Colonic mucosa (tissue), 4 donors: ENCODE measurements at places on chromosomes 1 and 21.
A peak's percentile ranks its signal among the peaks of the same experiment; 100 is the strongest.

GRCh38 chr1:43975249-43975961 lies 645 bp downstream of the ATP6V0B start:
- peak; percentile 84 for DNase-seq

GRCh38 chr1:207766569-207766968 lies 14.7 kb downstream of the CD46 start:
- DNase-seq = no peak

DNA sequence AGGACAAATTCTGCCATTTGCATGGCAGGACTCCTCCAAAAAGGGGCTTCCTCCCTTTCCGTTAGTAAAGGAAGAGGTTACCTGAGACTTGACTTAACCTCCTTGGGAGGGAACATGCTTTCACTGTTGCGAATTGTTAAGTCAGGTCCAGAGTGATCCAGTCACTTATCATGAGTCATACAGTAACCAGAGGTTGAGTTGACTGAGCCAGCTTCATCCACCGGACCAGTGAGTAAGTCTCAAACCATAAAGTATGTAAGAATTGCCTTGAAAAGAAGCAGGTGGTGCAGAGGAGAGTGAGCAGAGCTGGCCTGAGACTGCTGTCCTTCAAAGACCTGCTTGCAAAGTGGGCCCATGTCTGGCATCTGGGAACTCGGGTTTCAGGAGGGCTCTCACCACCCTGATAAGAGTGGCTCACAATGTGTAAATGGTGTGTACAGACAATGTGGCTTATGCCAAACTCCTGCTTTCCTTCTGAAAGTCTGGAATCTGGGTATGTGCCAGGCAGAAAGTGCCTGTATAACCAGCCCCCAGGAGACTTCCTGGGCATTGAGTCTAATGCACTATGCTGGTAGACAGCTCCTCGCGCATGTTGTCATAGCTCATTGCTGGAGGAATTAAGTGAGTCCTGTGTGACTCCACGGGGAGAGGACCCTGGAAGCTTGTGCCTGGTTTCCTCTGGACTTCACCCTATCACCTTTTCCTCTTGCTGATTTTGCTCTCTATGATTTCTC lies 84.3 kb upstream of the KLHDC7A start:
- DNase-seq = no peak

GRCh38 chr1:229092377-229093237 lies 178.3 kb upstream of the RAB4A start:
- DNase-seq = no peak

GRCh38 chr1:215118081-215118480 lies 35.5 kb downstream of the KCNK2 start:
- DNase-seq = no peak

- DNase-seq = peak; percentile 24
These were observed 913 bp upstream of the S1PR1 start for GRCh38 chr1:101235696-101236515.

- no peak for DNase-seq
These were observed 114.3 kb downstream of the DMRTB1 start for GRCh38 chr1:53573522-53573921.

DNA sequence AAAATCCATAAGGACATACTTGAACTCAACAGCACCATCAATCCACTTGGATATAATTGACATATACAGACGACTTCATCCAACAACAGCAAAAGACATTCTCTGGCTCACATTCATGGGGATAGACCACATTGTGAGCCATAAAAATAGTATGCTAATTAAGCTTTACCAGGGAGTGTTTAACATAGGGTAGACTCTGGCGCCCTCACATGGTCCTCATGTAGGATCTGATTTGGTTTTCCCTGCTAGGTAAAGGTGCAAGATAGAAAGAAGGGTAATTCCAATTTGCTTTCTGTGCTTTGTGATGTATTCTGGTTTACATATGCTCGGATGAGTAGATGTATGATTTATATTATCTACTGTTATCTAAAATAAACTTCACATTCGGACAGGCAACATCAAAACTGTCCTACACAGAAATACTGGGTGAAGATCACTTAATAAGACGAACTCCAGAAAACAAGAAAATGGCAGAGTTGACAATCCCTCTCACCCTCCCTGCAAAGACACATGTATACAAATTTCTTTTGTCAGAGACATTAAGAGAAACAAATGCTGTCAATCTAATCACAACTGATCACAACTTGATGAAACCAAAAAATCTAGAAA lies 27.7 kb downstream of the CR1L start:
- peak; percentile 22 for DNase-seq

GRCh38 chr1:39531526-39531925 lies 40.1 kb downstream of the BMP8A start:
- DNase-seq = no peak

- no peak for DNase-seq
These were observed 273.5 kb downstream of the COL11A1 start for GRCh38 chr1:102834688-102835320.

GRCh38 chr21:31310750-31311149 lies 33.3 kb downstream of the TIAM1 start:
- no peak for DNase-seq

GRCh38 chr1:232009741-232010140 lies 383.2 kb downstream of the DISC1 start:
- DNase-seq = peak; percentile 45

DNA sequence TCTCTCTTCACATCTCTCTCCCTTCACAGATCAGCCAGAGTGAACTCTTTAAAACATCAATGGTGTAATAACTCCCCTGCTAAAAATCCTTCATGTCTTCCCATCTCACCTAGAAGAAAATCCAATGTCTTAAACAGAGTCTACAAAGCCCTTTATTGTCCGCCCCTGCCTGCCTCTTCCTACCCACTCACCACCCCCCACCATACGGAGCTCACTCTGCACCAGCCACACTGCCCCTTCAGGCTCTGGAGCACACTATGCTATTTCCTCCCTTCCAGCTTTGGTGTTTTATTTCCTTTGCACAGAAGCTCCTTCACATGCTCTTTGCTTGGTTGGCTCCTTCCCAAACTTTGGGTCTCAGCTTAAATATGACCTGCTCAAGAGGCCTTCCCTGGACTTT lies 10.2 kb downstream of the CAMK1G start:
- DNase-seq = no peak

- DNase-seq = no peak
These were observed 1.3 kb downstream of the SH2D2A start for GRCh38 chr1:156815307-156815826.

- no peak for DNase-seq
These were observed 23.8 kb downstream of the SERINC2 start for GRCh38 chr1:31436596-31437432.

DNA sequence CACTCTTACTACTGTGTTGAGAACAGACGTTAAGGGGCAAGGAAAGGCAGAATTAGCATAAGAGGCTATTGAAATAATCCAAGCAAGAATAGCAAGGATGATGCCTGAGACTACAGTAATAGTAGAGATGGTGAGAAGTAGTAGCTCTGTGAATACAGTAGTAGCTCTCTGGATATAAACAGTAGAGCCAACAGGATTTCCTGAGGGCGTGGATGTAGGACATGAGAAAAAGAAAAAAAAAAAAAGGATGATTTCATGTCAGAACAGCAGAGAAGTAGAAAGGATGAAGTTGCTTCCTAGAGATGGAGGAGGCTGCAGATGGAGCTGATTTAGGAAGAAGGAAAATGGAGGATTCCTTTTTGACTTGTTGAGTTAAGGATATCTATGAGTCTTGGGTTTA lies 112.3 kb downstream of the OMA1 start:
- DNase-seq = no peak

- DNase-seq = no peak
These were observed 33.2 kb upstream of the RUNX3 start for GRCh38 chr1:24963099-24963872.

- DNase-seq = peak; percentile 40
These were observed 40.5 kb upstream of the PROX1 start for GRCh38 chr1:213947200-213947801.

DNA sequence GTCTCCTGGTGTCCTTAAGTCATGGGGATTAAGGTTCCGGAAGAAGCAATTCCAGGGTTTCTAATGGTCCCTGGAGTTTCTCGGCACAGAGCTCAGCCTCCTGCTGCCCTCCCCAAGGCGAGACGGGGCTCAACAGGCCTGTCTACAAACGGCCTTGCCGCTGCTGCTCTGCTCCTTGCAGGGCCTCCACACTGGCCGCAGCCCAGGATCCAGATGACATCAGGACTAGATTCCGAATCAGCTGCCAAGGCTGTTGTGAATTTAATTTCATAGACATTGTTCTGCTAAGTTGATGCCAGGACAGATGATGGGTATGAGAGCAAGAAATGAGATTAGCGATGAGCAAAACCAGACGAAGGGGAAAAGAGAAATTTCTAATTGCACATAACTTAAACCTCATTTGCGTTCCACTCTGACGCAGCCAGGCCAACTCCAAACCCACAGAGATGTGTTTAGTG lies 103.6 kb upstream of the BACE2 start:
- DNase-seq = no peak

DNA sequence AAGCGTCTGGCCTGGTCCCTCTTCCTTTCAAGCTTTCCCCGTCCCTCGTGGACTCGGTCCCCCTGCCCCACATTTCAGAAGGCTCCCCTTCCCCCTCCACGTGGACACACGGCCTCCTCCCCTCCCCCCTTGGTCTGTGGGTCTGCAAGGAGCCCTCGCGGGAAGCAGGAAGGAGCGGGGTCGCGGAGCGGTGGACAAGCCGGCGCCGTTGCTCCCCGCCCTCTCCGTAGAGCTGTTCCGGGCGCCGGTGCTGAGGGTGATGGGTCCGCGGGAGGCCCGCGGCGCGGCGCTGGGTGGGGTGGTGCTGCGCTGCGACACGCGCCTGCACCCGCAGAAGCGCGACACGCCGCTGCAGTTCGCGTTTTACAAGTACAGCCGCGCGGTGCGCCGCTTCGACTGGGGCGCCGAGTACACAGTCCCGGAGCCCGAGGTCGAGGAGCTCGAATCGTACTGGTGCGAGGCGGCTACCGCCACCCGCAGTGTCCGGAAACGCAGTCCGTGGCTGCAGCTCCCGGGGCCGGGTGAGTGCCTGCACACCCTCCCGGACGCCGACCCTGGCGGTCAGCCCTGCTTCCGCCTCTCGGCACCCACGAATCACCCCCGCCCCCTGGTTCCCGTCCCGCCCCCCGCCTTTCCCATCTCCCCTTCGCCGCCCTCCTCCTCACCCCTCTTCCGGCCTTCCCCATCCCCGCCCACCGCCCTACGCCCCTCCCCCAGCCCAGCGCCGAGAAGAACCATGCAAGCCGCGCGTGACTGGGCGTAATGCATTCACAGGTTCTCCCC lies 5.3 kb downstream of the FCRLB start:
- DNase-seq = peak; percentile 81

DNA sequence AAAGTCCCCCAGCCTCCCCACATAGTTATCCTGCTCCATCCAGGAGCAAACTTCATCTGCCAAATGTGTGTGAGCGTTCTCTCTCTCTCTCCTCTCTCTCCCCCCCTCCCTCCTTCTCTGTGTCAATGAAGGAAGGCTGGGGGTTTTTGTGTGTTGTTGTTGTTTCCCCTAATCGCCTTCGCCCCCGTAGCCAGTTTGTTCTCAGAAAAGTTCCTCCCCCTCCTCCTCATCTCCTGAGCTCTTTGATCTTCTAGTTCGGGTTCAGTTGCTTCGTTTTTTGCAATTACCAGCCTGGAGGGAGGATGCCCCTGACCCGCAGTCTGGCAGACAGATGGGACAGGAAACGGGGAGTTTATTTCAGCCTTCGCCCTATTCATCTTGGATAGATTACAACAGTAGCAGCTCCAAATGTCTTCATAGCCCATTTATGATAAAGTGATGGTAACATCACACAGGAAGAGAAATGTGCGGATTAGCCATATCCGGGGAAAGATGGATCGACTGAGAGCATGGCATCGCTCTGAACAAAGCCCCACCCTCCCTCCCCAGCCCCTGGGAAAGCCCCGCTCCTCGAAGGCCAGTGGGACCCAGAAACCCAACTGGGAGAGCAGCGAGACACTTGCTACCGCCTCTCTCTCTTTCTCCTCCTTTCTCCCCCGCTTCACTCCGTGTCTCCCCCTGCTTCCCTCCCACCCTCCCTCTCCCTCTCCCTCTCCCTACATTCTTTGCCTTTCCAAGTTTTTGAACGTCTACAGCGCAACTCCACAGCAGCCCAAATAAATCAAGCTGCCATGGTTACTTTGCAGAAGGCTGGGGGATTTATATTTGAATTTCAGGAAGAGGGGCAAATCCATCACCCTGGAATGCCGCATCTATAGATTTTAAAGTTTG lies 139.7 kb upstream of the ARHGEF16 start:
- DNase-seq = no peak

- DNase-seq = no peak
These were observed 845.5 kb upstream of the ADGRL4 start for GRCh38 chr1:79852004-79852403.

DNA sequence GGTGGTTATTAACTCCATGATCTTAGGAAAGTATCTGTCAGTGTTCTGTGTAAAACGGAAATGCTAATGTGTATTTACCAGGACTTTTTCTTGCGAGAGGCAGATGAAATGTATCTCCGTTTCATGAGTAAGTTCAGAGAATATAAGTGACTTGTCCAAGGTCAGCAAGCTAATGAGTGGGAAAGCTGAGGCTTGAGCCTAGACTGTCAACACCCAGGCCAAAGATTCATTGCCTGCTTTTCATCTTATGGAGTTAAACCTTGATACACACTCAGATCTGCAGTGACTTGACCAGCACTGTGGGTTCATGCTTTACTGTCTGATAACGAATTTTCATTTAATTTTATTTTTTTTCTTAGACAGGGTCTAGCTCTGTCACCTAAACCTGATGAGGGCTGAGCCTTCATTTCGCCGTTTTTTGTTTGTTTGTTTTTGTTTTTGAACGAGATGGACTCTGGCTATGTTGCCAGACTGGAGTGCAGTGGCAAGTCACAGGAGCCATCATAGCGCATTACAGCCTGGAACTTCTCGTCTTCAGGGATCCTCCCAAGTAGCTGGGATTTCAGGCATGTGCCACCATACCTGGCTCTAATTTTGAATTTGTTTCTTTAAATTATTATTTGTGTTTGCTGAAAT lies 918 bp upstream of the JTB start:
- DNase-seq = no peak

- no peak for DNase-seq
These were observed 21.6 kb upstream of the RCOR3 start for GRCh38 chr1:211237579-211237978.

DNA sequence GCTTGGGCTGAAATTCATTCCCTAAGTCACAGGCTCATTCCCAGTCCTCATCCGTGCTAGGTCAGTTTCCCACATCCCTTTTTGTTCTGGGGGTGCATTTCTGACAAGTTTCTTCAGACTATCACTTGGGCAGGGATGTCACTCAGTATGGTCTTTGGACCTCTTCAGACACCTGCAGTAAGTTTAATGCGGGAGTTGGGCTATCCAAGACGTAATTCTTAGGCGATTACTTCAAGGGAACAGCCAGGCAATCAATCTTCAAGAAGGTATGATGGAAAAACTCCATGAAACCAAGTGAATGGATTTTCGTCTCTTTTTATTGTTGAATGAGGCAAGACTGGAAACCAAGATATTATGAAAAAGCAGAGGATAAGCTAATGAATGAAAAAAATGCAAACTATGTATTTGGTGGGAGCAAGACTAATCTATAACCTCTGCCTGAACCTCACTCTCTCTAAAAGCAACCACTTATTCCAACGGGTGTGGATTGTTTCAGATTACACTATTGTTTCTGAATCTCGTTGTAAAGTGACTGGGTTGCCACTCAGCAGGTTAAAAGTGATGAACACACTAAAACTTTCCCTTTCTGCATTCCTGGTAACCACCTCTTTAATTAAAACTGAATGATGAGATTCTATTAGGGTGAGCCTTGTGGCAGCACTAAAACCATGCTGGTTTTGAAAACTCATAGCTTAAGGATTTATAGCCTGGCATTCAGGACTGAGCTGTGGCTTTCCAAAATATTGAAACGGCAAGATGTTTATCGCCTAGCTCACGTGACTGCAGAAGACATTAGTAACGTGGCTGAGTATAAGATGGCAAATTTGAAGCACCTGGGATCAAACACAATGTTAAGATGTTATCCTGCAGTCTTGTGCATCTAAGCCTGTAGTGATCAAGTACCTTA lies 1.1 kb downstream of the RASAL2 start:
- DNase-seq = no peak
